ENCODE measurements at places on chromosomes 2 and 18.

DNA sequence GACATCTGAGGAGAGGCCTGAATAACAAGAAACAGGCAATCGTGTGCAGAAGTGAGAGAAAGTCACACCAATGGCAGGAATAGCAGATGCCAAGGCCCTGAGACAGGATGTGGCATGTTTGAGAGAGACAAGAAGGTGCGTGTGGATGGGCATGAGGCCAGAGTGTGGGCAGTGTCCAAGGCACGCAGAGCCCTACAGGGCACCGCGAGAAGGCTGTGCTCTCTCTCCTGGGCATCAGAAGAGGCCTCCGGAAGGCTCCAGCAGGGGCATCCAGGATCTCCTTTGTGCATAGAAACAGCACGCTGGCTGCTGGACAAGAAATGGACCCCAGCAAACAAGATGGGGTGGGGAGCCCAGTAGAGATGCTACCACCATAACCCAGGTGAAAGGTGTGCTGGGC is 239.0 kb upstream of the RAB6C start:
- DNase-seq = no peak

GRCh38 chr2:81645745-81646301 is 1341.3 kb upstream of the LRRTM1 start:
- DNase-seq = no peak

GRCh38 chr18:49016648-49017539 is 66.1 kb upstream of the SMAD7 start:
- DNase-seq = peak; percentile 68

DNA sequence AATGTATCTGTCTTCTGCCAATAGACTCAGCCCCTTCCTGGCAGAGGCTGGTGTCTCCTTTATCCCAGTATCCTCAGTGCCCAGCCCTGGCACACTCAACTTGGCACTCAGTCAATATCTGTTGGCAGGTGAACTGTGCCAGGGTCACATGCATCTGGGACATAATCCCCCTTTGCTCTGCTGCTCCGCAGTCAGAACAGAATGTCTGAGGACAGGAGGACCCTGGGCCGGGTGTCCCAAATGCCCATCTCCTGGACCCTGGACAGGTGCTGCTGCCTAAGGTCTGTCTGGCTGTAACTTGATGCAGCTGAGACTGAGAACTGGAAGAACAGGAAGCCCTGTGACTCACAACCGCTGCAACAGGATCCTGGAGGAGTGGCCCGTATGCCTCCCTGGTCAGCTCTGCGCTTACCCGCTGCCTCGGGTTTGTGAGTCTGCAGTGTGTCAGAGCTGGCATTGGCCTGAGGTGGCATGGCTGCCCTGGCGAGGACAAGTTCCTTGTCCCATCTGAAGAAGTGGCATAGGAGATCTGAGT is 11.4 kb downstream of the HK2 start:
- peak; percentile 94 for DNase-seq

DNA sequence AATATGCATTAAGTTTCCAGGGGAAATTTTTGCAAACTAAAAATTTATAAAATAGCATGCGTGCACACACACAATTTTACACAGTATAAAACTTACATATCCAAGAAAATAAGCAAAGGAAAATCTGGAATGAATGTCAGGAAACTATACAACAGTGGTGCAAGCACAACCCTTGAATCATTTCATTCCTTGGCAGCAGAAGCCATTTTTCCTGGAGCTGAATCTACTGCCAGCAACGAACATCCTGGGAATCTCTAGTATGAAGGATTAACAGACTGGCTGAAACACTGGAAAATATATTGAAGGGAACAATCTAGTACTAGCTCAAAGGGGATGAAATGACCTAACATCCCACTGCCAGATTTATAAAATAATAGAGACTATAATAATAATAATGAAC is 235.3 kb downstream of the DYM start:
- peak; percentile 67 for DNase-seq

DNA sequence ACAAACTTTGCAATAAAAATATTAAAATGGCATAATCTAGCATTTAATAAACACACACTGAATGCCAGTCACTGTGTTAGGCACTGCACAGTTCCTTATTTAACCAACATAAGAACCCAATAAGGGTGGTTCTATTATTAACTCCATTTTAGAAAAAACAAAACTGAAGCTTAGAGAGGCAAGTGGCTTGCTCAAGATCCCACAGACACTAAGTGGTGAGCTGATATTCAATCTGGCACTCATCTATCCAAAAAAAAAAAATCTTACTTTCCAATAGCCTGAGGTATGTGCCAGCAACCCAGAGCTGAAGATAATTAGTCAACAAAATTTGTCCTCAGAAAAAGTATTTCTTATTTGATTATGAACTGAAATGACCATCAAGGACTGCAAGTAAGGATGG is 799 bp downstream of the CYTIP start:
- DNase-seq = no peak

- no peak for DNase-seq
Measured at GRCh38 chr2:28546242-28546641, 50.4 kb downstream of the PLB1 start.

DNA sequence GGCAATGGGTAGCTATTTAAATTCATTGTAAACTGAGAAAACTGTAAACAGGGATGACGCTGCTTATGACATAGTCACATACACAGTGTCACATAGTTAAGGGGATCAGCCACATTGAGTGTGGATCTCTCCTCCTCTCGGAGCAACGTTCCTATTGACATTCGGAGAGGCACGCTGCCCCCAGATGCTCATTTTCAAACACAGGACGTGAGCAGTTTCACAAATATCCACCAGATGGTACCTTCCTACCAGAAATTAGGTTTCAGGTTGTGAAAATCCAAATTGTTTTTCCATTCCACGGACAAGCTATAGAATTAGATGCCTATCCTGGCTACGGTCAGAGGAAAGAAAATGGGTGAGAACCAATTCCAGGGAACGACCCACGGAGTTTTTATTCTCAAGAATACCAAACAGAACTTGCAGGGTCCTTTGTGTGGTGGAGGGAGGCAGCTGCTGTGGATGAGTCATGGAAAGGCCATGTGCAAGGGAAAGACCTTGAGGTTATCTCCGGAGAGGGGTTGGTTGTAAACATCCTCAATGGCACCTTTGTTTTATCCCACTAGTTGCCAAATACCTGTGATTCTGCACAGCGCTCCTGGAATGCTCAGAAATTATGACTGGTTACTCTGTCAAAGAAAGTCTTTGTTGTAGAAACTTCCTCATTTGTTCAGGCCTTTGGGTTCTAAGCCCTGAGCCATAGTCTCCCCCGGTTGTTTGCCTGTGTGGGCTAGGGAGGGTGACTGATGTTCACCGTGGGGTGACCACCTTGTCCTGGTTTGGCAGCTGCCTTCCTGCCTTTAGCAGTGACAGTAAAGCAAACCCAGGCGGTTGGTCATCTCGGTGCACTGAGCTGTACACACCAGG is 88.0 kb downstream of the ACTR3 start:
- DNase-seq = peak; percentile 58

- peak; percentile 20 for DNase-seq
Measured at GRCh38 chr2:74037379-74037860, 52.7 kb downstream of the TET3 start.

DNA sequence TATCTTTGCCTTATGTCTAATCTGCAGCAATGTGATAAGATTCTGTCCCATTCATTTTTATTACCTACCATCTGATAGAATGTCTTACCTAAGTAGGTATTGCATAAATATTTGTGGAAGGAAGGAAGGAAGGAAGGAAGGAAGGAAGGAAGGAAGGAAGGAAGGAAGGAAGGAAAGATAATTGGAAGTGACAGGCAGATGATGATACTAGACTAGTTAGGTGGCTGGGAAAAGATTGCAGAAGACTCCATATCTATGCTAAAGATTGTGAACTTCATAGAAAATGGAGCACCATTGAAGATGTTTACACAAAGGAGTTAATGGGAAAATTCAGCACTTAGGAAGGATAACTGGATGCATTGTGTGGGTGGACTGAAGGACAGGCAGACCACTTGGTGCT is 909.0 kb downstream of the EPHA4 start:
- no peak for DNase-seq
